Stimulated activated CD8-positive, alpha-beta memory T cell treated with anti-CD3 and anti-CD28 coated beads, Interleukin-4, amount 100 ng/mL, for 24 hours (primary cell): ENCODE measurements at places on chromosomes 13 and 19.

- DNase-seq = no peak
These were observed 258.8 kb downstream of the ZNF536 start for GRCh38 chr19:30631033-30631370.

GRCh38 chr19:49805822-49806619, 7.1 kb downstream of the FUZ start:
- no peak for DNase-seq

DNA sequence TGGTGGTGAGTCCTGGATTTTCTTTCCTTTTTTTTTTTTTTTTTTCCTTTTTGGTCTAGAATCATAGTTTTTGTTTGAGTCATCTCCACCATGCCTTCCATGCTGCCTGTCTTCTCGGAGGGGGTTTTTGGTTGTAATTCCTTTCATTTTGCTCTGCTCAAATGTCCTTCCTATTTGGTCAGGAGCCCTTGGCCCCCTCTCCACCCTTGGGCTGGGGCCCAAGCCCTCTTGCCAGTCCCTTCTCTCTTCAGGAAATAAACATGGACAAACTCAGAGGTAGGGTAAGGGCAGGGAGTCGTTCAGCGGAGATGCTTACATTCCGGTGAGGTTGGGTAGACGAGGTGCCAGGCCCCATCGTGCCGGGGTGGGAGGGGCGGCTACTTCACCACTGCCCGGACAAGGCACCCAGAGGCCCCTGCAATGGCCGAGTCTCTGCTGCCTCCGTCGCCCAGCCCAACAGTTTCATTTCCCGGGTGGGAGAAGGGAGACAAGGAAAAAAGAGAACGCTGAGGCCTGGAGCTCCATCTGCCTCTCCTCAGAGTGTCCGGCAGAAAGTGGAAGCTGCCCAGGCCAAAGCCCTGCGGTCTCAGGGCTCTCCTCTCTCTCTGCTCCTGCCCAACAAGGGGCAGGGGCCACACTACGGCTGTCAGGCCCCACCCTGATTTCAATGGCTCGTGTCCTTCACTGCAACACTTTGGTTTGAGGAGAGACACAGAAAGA, 12.7 kb downstream of the ZNF574 start:
- DNase-seq = no peak

- DNase-seq = no peak
These were observed 1597.6 kb upstream of the MIR17HG start for GRCh38 chr13:89749888-89750287.

GRCh38 chr13:65789815-65790214, 1440.3 kb downstream of the PCDH9 start:
- DNase-seq = no peak

DNA sequence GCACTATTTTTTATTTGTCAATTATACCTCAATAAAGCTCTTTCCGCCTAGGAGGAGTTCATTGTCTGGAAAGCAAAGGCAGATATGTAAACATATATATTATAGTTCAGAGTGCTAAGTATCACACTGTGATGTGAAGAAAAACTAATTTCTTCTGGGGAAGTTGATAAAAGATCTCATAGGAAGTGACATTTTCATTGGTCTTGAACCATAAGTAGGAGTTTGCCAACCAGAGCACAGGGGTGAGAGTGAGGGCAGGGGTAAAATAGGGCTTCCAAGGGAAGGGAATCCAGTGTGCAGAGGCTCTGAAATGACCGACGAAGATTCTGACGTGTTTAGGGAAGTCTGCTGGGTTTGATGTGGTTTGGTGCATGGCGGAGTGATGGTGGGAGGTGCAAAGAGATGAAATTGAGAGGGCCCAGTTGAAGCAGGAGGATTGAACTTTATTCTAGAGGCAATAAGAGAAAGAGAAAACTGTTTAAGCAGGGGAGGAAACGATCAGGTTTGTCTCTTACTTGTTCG, 780 bp upstream of the GTF2F2 start:
- peak; percentile 36 for DNase-seq

DNA sequence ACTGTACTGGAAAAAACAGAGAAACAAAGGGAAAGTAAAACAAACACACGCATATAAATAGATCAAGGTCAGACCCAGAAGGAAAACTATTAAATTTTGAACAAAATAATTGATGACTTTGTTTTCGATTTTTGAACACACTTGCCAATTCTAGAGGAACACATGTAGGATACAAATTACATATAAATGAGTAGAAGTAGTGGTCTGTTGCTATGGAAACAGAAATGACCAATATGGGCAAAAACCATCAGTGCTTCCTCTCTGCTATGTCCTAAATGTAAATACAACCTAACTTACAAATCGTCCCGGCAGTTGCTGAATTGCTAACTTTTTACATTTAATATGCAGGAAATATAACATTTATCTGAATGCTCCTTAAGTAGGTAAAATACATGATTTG, 65.2 kb upstream of the POSTN start:
- DNase-seq = no peak

DNA sequence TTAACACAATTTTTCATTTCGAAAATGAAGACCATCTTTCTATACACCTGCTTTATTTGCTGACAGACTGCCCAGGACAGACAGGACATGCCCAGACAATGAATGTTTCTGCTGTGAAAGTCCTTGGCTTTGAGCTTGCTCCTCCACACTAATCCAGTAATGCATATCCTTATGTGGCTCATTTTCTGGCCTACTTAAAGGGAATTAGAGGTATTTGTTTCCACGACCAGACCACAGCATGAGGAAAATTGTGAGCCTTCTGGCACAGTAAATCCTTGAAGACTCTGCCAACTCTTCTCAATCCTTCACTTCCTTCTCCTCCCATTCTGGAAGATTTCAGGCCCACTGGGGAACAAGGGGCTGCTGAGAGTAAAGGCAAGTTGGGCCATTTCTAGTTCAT, 25.7 kb downstream of the CCDC70 start:
- DNase-seq = no peak

- DNase-seq = no peak
These were observed 599 bp upstream of the F10 start for GRCh38 chr13:113121928-113122471.

DNA sequence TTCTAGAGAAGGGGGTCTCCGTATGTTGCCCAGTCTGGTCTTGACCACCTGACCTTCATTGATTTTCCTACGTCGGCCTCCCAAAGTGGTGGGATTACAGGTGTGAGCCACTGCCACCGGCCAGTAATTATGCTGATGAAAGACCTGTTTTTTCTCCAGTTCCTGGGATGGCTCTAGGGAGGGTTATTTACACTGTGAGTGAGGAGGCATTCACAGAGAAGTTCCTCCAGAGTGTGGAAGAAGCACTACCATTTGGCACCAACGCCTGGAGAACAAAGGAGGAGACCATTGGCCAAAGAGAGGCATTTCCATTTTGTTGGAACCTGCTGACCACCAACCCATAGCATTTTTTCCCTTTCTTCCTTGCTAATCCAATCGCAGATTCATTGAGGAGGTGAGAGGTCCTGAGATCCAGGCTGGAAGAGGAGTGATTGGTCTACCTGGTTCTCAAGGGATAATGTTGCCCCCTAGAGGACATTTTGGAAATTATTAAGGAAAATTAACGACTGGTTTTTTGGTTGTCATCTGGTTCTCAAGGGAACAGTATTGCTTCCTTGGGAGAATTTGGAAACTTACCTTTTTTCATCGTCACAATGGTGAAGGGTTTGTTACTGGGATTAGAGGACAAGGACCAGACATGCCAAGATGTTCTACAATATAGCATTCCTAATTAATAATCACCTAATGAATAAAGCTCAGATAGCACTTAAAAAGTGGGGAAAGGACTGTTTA, 5.5 kb upstream of the SAE1 start:
- no peak for DNase-seq

DNA sequence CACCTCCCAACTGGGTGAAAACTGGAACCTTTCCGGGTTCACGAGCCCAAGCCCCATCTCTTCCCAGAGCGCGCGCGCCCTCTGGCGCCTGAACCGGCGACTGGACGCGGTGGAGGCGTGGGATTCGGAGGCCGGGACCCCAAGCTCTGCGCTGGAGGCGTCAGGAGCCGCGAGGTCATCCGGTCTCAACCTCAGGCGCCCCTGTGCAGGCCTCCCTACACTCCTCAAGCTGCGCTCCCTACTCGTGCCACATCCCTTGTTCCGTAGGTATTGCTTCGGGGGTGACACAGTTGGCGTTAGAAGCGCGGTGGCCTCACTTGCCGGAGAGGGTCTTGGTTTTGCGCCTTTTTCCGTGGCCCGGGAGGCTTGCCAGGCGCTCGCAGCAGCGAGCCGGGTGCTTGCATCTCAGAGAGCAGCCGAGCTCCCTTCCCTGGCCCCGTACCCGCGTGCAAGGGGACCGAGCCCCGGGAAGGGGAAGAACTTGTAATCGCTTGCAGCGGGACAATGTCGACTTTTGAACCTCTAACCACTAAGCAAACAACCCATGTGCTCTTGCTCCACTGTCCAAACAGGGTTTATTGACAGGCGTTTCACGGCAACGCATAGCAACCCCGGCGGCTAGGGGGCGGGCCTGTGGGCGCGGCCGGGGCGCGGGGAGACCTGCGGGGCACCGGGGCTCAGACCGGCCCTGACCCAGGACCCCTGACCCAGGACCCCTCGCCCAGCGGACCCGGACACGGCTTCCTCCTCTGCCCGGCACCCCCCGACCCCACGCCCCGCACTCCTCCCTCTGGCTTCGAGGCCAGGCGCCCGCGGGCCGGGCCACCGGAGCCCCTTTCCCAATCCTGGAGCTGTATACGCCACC, 8.5 kb downstream of the CDX2 start:
- DNase-seq = no peak

GRCh38 chr13:21684576-21684975, 13.7 kb downstream of the FGF9 start:
- no peak for DNase-seq

GRCh38 chr13:40897053-40897452, 107.6 kb downstream of the SLC25A15 start:
- DNase-seq = no peak

DNA sequence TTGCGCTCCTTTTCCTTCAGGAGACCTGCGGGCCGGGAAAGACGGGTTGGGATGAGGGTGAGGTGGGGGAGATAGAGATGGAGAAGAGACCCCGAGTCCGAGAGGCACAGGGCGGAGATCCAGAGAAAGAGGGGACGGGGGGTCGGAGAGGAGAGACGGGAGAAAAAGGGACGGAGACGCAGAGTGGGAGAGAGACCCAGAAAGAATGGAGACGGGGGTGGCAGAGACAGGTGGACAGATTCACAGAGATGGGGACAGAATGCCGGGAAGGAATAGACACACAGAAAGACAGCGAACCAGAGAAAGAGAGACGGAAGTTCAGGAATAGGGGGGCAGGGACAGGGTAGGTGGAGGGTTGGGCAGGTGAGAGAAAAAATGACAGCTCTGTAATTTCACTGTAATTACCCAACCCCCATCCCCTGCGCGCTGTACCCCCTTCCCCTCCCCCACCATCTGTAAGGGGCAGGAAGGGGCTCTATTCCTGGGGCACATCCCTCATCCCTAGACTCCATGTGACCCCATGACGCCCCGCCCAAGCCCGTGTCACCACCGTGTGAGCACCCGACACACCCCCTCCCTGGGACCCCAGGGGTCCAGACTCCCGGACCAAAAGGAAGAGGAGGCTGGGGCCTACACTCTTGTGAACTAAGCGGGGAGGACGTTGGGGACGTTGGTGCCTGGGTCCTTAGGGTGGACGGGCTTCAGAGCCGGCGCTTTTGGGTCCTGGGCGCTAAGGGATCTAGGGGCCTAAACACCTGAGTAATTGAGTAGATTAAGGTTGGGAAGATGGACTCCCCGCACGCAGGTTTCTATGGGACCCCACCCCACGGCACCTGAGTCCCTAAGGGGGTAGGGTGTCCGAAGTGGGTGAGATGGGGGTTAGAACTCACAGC, 967 bp downstream of the DBP start:
- no peak for DNase-seq
